Epithelial cell of proximal tubule (primary cell): ENCODE measurements at places on chromosomes 12 and 14.

DNA sequence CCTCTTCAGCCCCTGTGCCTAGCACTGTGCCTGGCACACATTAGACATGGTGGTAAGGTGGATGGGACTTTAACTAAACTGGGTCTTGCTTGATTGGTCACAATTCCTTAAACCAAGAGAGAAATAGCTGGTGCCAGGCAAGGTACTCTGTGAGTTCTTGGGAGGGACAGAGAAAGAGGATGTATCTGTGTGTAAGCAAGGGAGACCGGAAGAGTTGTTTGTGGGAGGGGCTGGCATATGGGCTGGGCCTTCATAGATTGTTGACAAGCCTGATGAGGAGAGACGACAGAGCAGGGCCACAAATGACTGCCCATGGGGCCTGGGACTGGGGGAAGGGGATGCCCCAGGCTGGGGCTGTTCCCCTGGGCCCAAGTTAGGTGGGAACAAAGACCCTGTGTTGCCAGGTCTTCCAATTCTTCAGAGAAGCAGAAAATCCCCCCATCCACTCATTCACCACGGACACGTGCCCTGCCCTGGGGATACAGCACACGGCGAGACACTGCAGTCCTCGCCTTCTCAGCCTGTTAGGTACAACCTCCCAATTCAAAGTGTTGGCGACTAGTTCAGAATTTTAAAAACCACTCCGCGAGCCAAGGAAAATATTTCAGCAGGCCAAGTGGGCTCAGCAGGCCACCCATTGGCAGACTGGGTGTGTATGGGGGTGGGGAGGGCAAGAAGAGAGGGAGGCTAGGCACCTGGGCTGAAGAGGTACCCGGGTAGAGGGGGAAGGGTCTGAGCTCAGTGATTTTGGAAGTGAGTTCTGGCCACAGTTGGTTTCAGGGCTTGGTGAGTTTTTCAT lies 11.4 kb upstream of the CYP46A1 start:
- no peak for DNase-seq

GRCh38 chr14:102696856-102697495 lies 80.3 kb upstream of the TRAF3 start:
- no peak for DNase-seq

- no peak for DNase-seq
Observed at GRCh38 chr14:36940476-36940875, 231.9 kb downstream of the SLC25A21 start.

GRCh38 chr14:106652494-106652893 lies 1126.1 kb downstream of the TMEM121 start:
- no peak for DNase-seq

DNA sequence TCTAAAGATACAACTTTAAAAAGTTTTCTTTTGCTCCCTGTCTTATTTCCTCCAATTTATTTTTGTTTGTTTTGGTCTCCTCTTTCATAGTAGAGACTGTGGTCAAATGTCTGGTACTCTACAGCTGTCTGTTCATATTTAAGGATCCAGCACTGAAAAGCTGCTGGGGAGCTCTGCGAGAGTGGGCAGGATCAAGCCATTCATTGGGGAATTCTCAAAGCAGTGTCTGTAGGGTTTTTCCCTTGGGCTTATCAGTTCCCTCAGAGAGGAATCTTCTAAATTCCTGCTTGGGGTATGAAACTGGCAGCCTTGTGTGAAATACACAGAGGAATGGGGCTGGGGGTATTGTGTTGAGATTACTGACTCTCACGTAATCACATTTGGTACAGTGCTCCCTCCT lies 52.3 kb downstream of the FNTB start:
- no peak for DNase-seq
